WTC11 (cell line): ENCODE measurements at places on chromosomes 4 and X. TPM values are rescaled to one million over a fixed set of nuclear protein-coding genes. Genes with fewer than 3 reads are reported as not detected.

TMEM184C gene
- 42.3 to 43.7 TPM (median 43.4 TPM) in 3 replicates for total RNA-seq

TIGD4 gene
- total RNA-seq = 1.9 to 2.5 TPM (median 2.0 TPM) in 3 replicates

DNA sequence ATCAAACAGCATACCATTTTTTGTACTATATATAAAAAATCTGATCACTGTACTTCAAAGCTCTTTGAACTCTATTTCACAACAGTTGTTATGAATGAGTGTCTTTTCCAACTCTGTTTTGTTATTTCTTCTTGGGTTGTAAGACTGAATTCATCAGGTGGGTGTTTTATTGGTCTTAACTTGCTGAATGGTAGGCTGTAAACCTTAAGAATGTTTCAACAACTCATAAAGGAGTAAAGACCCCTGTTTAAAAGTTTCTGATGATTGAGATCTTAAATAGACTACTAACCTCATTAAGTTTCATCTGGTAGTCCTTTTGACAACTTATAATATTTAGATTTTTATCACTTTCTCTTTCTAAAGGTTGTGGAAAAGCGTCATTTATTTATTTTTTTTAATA, 18.4 kb upstream of the STAG2 start:
- DNase-seq = no peak

DNA sequence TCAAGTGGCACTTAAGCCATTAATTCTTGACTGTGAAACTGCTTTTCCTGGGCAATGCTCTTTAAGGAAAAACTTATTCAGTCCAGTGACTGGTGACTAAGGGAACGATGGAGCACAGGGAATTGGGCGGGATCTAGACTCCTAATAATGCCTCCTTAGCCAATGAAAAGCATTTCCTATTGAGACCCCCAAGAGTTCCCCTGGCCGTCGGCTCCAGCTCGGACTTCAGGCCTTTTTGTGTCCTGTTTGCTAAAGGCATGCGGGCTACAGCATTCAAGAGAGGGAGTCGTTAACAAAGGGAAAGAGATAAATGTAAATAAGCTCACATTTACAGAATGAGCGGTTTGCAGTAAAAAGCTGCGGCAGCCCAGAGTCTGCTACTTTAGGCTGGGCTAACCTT, at the start of gene LPAR4:
Gene LPAR4, plus strand, starts transcription at position 232 of the 400 bp plus-strand sequence. CDS start 7,150 bp downstream, outside the sequence.
- DNase-seq = peak; percentile 36

- no peak for DNase-seq
Observed at GRCh38 chrX:80799584-80799983, 10.1 kb downstream of the BRWD3 start.

MND1 gene
- 35.9 to 36.7 TPM (median 36.0 TPM) in 3 replicates for total RNA-seq

GRCh38 chr4:16461362-16461761, 235.1 kb upstream of the TAPT1 start:
- DNase-seq = no peak

GRCh38 chr4:11535333-11535732, 106.6 kb upstream of the HS3ST1 start:
- DNase-seq = no peak

DNA sequence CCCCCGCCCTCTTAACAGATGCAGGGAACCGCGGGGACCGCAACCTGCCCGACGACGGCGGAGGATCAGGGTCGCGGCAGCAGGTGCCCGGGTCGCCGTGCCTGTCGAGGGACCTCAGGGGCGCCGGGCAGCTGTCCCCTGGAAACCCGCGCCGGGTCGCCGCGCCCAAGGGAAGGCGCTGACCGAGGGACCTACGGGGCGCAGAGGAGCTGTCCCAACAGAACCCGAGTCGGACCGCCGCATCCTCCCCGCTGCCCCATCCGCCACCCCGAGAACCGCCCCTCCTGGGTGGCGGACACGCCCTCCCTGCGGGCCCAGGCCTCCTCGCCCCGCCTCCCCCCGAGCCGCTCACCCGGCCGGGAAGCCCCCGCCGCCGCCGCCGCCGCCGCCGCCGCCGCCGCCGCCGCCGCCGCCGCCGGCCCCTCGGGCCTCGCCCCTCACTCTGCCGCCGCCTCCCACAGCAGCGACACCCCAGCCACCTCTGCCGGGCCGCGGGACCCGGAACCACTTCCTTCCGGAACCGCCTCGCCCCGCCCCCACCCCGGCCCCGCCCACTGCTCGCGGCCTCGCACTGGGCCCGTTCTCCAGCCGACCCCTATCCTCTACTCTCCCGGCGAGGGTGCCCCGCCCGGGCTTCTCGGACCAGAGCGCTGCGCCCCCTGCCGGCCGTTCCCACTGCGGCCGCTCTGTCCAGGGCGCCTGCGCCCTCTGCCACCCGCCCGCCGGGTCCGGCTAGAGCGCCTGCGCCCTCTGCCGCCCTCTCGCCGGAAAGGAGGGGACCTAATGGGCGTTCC, at the start of gene BCLAF3:
Gene BCLAF3, minus strand, starts transcription at position 506 of the 794 bp plus-strand sequence. CDS start 20,797 bp downstream, outside the sequence.
- peak; percentile 85 for DNase-seq

SPANXC gene
- total RNA-seq = not detected in 3 replicates

GRCh38 chrX:17627026-17627425, 110.3 kb upstream of the SCML1 start:
- DNase-seq = no peak

DNA sequence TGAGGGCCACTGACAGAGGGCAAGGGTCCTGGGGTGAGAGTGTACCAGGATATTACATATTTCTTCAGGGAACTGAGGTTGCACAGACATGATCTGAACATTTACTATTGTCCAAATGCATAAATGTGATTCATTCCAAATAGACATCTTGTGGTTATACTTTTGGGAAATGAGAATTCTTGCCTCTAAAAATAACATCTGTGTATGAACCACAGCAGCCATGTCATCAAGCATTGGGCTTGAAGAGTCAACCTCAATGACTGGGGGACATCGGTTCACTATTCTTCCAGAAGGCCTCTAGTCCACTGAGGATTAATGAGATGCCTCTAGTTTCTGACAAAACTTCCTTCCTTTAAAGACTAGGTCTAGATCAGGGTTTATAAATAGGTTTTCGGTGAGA, 193.1 kb upstream of the GPC4 start:
- DNase-seq = no peak

MAGIX gene
- 1.2 to 2.4 TPM (median 2.0 TPM) in 3 replicates for total RNA-seq

VCX3B gene
- total RNA-seq = not detected in 3 replicates

DNA sequence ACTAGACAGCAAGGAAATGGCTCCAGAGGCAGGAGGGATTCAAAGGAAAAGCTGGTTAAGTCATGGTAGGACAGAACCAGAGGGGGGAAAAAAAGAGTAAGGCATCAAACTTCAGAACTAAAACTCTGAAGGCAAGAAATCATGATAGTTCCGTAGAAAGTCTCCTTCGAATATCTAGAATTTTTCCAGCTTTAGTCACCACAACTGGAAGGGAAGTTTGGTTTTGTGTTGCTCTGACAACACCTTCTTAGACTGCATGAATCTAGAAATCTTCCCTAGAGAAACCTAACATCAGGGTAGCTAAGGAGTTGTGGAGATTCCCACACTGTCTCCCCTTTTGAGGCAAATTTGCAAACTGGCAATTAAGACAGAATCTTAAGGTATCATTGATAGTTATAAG, 33.7 kb downstream of the AMMECR1 start:
- DNase-seq = no peak

DNA sequence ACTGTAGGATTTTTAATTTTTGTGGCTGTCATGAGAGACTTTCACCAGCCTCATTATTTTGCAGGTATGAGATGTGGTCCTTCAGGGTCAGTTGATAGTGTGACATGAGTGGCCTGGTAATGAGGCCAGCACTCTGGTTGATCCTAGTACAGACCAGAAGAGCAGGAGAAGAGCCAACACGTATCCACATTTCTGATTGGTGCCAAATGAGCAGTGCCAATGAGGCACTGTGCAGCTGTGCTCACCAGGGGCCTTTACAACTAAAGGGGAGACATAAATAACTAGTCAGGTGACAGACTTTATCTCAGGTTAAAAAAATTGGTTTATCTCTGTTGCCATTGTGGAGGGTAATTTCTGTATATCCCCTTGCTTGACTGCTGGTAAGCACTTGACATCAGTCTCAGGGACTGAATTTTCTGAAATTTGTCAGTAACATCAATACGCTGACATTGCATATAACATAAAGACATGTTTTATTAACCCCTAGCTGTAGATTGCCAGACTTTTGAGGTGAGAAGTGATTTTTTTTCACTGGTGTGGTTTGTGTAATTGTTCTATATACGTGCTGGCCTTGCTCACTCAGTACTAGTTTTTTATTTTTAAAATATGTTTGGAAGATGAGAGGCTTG, 101.2 kb downstream of the AFF1 start:
- DNase-seq = no peak

DNA sequence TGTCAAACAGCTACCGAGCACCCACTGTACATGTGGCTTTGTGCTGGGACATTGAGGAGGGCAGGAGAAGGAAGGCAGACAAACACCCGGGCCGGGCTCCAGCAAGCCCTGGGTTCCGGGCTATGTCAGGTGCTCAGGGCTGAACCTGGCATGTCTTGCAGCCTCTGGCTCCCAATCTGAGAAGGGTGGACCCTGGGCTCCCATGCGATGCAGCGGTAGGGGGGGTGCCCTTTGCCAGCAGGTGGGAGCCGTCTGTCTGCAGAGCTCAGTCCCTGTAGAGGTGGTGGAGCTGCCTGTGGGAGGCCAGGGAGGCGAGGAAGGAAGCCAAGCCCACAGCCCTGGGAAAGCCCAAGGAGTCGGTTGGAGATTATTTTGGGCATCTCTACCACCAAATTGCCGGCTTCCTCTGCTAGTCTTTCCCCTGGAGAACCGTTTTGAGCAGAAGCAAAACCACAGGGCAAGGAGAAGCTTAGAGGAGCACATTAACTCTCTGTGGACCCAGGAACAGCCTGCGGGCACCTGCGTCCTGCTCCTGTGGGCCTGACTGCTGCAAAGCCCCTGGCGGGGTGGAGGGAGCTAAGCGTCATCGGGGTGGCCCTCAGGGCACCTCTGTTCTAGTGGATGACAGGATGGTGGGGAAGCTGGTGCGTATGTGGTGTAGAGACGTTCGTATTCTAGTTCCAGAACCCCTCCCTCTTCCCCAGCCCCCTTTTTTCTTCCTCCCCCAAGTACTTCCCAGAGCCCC, 10.3 kb downstream of the CPZ start:
- no peak for DNase-seq

GRCh38 chr4:110610940-110611831, 11.7 kb downstream of the PITX2 start:
- DNase-seq = peak; percentile 29

- DNase-seq = no peak
Observed at GRCh38 chr4:118834070-118834469, 1.9 kb downstream of the SEC24D start.

DNA sequence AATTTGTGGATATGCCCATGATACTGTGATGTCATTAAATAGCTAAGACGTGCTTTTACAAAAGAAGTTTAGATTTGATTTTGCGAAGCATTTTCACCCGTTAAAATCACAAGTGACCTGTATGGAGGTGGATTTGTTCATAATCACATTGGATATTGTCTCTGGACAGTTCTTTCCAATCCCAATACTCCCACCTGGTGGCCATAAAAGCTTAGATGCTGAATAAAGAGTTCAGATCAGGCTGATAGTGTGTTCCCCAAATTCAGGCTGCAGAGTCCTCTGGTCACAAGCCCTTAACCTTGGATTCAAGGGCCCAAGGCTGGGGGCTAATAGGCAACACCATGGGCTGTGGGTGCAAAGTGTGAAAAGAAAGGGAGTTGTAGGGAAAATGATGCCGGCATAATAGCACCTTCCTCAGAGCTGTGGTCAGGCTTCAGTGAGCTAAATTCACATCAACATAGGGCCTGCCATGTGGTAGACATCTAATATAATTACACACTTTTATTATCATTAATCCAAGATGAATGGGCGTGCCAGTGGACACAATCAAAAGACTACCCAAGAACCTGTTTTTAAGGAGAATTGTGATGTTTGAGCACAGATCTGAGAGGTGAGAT, 28.1 kb downstream of the SMIM43 start:
- no peak for DNase-seq

- DNase-seq = no peak
Observed at GRCh38 chr4:113738251-113738650, 23.3 kb downstream of the CAMK2D start.

GCNA gene
- total RNA-seq = 1.0 to 1.6 TPM (median 1.3 TPM) in 3 replicates

NDUFB11 gene
- total RNA-seq = 105 to 110 TPM (median 106 TPM) in 3 replicates

DKK2 gene
- total RNA-seq = 0.07 TPM in 1 of 3 replicates, not detected in the others

AADAT gene
- 9.1 to 12.3 TPM (median 10.0 TPM) in 3 replicates for total RNA-seq

DNA sequence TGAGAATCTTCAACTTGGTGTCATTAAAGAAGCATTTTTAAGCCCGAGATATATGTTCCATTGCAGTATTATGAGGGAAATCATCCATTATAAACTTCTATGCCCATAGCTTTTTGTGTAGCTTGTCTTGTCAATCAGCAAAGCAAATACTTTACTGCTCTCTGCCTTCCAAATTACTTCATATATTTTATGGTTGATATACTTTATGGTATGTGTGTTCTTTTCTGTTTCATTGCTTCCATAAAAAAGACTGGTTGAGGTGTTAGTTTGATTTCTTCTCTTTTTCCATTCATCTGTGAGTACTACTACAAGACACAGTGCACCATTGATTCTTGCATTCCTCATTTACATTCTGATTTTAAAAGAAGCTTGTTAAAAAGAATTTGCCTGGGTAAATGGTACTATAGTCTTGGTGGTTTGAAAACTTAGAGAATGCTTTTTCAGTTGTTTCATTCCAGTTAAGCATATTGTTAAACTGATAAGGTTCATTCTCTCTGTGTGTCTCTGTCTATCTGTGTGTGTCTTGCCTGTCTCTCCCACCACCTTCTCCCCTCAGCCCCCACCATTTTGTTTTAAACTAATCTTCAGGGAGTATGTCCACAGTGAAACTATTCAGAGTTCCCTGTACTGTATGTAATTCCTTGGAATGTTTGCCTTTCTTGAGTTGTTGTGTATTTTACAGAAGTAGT, 27.1 kb downstream of the STAG2 start:
- no peak for DNase-seq

RTL3 gene
- total RNA-seq = not detected in 3 replicates

BTK gene
- total RNA-seq = 0.66 to 1.1 TPM (median 0.74 TPM) in 3 replicates
